ENCODE measurements at places on chromosomes 3 and 15. TPM values are rescaled to one million over a fixed set of nuclear protein-coding genes. Genes with fewer than 3 reads are reported as not detected.

GPR149 gene
- total RNA-seq, result not detected

C3orf70 gene
- 18.2 TPM for total RNA-seq

DNA sequence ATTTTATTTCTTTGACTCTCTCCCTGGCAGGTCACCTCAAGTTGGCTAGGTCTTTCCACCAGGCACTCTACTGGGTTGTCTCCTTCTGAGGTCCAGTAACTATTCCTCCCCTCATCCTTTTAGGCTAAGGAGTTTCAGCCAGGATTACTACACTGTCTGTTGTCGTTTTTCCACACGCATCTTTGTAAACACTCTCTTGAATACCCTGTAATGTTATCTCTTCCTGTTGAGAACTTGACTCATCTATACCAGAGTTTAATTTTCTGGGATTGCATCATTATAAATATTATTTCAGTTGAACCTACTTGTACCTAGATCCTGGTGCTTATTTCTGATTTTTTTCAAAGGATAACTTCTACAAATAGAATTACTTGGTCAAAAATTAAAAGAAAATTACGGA, 138.3 kb downstream of the SQOR start:
- DNase-seq, result no peak

DNA sequence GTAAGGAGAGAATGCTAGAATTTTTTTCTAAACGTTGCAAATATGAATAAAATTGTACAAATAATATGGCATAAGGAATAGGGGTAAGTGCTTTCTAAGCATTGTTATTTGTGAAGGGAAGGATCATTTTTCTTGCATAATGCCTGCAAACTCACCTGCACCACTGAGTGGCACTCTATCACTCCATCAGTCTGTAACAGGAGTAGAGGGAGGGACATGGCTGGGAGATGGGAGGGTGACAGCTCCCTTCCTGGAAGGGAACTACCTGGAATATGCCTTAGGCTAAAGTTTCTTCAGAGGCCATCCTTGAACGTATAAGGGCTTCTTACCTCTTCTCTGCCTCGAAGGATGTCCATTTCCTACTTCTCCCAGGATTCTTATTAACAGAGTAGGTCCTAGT, 3.0 kb downstream of the NAALADL2 start:
- DNase-seq, result no peak

- DNase-seq, result peak; percentile 46
Measured at GRCh38 chr15:56821721-56822425, 88.6 kb upstream of the ZNF280D start.

GRCh38 chr3:170869645-170870593, at the start of gene RPL22L1:
Gene RPL22L1, minus strand, starts transcription at chr3:170870195. Its CDS starts 28 bp downstream, at chr3:170870167.
- peak; percentile 92 for DNase-seq

DNA sequence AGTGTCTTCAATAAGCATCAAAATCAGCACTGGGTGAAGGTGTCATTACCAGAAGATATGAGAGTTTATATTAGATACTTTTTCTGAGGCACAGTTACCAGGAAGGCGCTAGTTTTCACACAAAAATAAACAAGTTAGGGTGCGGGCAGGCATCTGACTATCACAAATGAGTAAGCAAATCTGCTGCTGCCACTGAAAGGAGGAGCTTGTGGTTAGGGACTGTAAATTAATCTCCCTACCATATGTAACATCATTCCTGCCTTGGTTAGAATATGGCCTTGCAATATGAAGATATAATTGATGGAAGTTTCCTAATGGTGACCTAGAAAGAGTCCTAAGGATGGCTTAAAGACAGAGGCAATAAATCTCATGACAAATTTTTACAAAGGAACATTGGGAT, 19.5 kb upstream of the EID1 start:
- no peak for DNase-seq

DNA sequence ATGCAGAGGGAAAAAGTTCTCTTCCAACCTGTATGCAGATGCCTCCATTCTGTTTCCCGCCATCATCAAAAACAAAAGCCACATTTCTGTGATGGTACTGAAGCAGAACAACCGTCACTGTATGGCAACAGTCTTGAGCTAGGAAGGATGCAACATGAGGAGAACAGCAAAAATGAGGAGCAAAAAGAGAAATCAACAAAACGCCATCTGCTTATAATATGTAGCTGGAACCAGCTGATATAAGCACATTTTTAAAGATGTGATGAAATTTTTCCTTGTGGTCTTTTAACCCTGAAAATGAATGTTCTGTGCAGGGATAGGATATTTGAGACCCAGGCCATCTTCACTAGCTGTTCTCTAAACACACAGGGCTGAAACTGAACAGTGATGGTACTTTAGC, 287.0 kb downstream of the ZIC4 start:
- DNase-seq, result no peak

LRRN1 gene
- 19.1 TPM for total RNA-seq

GRCh38 chr3:193010191-193010590, 92.5 kb upstream of the MB21D2 start:
- DNase-seq, result no peak

PLXNB1 gene
- total RNA-seq, result 23.5 TPM

GRIP2 gene
- 3.1 TPM for total RNA-seq

RCCD1 gene
- 16.5 TPM for total RNA-seq

DNA sequence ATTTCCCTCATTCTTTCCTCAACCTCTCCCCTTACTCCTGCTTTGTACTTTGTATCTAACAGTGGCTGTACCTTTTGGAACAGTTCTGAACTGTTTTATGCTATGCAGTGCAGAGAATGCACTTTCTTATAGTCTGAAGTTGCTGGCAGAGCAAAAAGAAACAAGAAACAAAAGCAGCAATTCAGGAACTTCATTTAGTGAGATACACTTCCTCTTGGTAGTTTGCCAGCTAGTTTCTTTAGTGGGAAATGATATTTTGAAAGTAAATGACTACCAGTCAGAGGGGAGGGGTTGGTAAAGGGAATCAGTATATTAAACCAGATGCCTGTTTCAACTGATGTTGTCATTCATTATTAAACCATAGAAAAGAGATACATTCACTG, 55.0 kb upstream of the CHD2 start:
- no peak for DNase-seq

Data from uterus (tissue), 4 donors.